ENCODE measurements at places on chromosomes 12 and 14.

DNA sequence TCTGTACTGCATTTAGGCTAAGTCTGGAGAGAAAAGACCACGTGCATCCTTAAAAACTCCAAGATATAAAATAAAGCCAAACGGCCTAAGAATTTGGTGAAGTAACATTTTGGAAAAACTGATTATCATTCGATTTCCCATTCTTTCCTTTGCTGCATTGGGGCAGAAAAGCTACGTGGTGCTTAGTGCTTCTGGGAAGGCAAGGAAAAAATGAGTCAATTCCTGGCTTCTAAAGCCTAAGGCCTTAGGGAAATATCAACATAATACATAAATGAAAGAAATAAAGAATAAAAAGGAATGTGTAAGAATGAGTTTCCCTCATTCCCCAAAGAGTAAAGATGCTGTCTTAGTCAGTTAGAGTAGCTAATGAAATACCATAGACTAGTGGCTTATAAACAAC lies 520.5 kb downstream of the GLT1D1 start:
- no peak for DNase-seq

- no peak for DNase-seq
Measured at GRCh38 chr12:54220567-54220966, 31.8 kb upstream of the SMUG1 start.

- no peak for DNase-seq
Measured at GRCh38 chr12:111445726-111446581, 40.2 kb downstream of the SH2B3 start.

- DNase-seq, result no peak
Measured at GRCh38 chr12:104578453-104578852, 121.7 kb downstream of the CHST11 start.

DNA sequence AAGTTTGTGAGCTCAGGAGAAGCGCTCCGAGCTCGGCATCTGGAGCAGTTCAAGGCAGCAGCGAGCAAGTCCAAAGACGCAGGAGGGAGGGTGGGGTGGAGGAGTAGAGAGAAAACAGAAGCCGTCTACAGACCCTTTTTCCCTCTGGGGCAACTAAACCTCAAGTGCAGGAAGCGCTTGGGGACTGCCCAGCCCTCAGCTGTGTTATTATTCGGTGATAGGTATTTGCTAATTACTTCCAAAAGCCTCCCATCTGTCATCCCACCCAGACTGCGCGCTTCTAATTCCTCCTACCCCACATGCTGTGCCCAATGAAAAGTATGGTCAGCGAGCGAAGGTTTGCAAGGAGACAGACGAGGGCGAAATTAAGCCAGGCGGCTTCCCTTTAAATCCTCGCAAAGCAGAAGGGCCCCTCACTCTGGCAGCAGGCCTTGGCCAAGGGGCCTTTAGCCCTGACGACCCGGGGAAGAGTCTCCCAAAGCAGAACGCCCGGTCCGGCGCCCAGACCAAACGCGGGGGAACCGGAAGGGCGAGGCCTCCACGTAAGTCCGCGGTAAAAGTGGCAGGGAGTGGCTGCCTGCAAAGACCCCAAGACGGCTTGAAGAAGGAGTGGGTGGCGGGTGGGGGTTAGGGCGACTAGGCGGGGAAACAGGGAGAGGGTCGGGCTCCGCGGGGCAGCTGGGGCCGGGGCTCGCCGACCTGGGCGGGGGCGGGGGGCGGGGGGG lies 507 bp upstream of the CD9 start:
- no peak for DNase-seq

- DNase-seq, result no peak
Measured at GRCh38 chr12:108317308-108318234, 21.5 kb downstream of the CMKLR1 start.

DNA sequence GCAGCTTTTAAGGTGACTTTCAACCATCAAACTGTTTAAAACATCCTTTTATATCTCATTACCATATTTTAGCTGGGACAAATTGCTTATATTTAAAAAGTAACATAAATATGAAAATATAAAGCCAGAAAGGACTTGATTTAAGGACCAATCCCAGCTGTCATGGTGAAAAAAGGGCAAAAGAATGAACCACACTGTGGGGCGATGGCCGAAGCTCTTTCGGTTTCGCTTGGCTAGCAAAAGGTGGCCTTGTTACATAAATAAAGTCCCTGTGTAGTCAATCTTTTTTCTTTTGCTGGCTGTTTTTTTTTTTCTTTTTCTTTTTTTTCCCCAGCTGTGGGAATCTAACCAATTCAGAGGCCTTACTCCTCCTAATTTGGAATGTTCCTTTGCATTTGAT lies 50.9 kb downstream of the FBXO33 start:
- no peak for DNase-seq

DNA sequence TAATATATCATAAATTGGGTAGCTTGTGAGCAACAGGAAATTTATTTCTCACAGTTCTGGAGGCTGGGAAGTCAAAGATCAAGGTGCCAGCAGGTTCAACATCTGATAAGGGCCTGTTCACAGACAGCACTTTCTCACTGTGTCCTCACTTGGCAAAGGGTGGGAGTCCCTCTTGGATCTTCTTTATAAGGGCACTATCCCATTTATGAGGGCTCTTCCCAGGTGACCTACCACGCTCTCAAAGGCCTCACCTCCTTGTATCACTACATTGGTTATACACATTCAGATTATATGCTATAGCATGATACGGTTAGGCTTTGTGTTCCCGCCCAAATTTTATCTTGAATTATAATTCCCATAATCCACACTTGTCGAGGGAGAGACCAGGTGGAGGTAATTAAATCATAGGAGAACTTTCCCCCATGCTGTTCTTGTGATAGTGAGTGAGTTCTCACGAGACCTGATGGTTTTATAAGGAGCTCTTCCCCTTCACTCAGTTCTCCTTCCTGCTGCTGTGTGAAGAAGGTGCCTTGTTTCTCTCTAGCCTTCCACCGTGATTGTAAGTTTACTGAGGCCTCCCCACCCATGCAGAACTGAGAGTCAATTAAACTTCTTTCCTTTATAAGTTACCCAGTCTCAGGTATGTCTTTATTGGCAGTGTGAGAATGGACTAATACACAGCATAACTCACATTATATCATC lies 19.2 kb upstream of the LRIG3 start:
- no peak for DNase-seq

- no peak for DNase-seq
Measured at GRCh38 chr12:3871356-3871755, 1.8 kb downstream of the PARP11 start.

GRCh38 chr14:88683119-88683518 lies 109.6 kb downstream of the EML5 start:
- DNase-seq, result no peak

GRCh38 chr12:103114296-103115055 lies 157.0 kb downstream of the ASCL1 start:
- DNase-seq, result no peak

GRCh38 chr12:220946-221550 lies 7.1 kb upstream of the SLC6A12 start:
- DNase-seq, result no peak

DNA sequence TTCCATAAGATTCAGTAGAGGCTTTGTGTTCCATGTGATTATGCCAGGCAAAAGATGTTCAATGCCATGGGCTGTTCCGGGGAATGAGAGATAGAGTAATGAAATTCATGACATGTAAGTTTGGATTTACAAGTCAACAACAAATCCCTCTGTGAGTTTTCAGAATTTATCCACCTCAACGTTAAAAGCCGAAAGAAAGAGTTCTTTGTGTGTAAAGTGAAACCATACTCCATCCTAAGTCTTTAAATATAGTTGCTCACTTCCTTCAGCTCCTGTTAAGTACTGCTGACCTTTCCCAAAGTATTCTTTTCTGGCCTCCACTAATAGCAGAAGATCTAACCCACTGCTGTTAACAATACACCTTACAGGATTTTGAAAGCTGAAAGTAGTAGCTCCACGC lies 190.0 kb downstream of the TMX1 start:
- DNase-seq, result no peak

- DNase-seq, result no peak
Measured at GRCh38 chr12:117294189-117294603, 67.2 kb downstream of the NOS1 start.

Data from HuH-7 (cell line).